Muscle of back (tissue), 13 donors: ENCODE measurements at places on chromosomes 11 and 22.

- DNase-seq = no peak
Observed at GRCh38 chr11:46850829-46851380, 4.8 kb upstream of the CKAP5 start.

GRCh38 chr11:89176938-89177337 lies 737 bp upstream of the TYR start:
- DNase-seq = no peak

- DNase-seq = no peak
Observed at GRCh38 chr11:109914038-109914437, 179.2 kb upstream of the ZC3H12C start.

GRCh38 chr11:128711136-128711535 lies 17.3 kb downstream of the FLI1 start:
- no peak for DNase-seq

DNA sequence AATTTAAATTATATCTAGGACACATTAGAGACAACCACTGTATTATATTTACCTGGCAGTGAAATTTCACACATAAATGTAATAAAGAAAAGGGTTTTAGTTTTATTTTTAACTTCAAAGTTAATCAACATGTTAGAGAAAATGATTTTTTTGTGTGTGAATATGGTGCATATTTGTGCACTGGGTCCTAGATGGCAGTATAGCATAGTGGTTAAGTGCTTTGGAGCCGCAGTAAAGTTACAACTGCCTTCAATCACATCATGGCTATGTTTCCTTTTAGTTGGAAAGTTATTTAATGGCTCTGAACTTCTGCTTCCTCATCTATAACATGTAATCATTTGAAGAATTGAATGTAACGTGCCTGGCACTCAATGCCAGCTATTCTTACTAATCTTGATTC lies 108.9 kb upstream of the DDI1 start:
- DNase-seq = no peak

DNA sequence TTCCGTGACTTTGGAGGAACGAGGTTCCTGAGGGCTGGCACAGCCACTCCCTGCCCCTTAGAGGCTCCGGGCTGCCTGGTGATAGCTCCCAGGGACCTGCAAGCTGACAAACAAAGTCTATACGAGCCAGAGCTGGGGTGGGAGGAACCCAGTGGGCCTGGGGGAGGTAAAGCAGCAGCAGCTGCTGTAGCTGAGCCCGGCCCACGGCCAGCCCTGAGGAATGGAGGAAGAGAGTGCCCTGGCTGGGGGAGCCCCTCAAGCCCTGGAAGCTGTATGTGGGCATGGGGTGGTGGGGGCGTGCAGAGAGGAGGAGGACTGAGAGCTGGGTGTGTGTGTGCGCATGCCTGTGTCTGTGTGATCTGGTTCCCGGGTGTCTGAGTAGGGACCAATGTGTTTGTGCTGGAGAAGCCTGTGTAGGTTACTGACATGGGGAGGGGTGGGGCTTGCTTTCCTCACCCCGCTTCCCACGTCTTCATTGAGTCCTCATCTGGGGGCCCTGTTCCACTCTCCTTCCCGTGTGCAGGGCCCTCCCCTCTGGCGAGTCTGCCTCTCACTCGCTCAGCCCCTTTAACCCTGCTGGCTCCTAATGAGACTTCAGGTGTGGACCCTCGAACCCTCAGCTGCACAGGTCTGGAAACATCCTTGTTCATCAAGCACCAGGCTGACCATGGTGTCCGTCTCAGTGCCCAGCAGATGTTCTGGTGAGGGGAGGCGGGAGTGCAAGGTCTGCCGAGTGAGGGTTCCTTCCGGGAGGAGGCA lies 10.8 kb downstream of the ST3GAL4 start:
- peak; percentile 77 for DNase-seq

DNA sequence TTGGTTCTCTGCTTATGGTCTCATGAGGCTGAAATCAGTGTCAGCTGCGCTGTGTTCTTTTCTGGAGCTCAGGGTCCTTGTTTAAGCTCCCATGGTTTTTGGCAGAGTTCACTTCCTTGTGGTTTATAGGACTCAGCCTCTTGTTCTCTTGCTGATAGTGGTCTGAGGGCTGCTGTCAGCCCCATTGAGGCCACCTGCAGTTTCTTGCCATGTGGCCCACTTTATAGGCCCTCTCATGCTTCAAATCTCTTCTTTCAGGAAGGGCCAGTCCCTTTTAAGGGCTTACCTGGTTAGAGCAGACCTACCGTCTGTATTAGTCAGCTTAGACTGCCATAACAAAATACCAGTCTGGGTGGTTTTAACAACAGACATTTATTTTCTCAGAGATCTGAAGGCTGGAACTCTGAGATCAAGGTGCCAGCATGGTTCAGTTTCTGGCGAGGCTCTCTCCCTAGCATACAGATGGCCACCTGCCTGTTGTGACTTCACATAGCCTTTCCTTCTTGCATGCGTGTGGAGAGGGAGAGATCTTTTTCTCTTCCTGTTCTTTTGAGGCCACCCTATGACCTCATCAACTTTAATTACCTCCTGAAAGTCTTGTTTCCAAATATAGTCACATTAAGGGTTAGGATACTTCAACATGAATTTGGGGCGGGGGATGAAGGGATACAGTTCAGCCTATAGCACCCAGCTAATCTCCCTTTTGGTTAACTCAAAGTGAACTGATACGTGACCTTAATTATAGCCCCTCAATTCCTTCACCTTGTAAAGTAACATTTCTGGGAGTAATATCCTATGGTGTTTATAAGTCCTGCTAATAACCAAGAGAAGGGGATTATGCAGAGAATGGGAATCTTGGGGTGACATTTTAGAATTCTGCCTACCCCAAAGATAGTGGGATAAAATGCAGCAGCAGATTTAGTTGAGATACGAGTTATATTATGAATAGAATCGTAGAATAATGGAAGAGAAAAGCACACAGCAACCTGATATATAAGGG lies 131.8 kb downstream of the UVRAG start:
- no peak for DNase-seq

DNA sequence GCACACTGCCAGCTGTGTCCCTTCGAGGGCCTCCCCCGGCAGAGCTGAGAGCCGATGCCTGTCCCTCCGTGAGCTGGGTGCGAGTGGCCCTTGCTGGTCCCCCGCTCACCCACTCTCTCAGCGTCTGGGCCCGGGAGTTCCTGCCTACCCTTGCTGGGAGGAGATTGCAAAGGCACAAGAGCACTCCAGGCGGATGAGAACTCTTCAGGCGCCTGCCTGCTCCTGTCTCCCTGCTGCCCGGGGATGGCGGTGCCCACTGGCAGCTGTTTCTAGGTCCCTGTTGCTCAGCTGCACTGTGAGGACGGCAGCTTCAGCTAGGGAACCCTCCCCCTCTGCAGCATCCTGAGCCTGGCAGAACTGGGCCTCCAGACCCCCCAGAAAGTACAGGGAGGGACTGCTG lies 61.1 kb downstream of the FLRT1 start:
- no peak for DNase-seq
